Substantia nigra (tissue), 51 donors: ENCODE measurements at places on chromosomes 1 and 21.

DNA sequence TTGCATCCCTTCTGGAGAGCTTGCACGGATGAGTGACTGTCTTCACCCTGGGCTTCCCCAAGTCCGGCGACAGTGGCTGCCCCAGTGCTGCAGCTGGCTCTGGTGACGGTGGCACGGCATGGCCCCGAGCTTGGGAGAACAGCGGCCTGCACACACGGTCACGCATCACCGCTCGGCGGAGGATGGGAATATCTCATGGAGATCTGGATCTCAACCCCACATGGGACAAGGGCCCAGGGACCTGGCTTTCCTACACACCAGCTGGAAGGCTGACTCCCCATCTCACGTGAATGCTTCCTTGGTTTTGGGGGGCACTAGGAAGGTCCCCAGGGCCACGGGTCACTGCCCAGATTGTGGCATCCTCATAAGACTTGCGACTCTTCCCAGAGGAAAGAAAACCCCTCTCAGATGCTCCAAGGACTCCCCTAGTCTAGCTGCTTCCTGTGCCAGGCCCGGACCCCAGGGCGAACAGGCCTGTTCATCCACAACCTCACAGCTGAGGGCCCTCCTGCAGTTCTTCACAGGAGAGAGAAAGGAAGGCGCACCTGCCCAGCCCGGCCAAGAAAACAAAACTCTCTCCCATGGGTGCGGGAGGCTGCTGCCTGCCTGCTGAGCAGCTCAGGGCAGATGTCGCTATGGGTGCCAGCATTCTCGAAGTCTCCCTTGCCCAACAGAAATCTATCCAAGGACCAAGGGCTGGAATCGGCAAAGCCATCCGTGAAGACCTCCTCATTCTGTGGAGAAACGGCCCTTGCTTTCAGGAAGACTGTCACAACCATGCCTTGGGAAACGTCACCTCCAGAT is 9.9 kb downstream of the CFAP410 start:
- DNase-seq: no peak

GRCh38 chr1:203289982-203290260 is 15.4 kb upstream of the BTG2 start:
- DNase-seq: no peak

DNA sequence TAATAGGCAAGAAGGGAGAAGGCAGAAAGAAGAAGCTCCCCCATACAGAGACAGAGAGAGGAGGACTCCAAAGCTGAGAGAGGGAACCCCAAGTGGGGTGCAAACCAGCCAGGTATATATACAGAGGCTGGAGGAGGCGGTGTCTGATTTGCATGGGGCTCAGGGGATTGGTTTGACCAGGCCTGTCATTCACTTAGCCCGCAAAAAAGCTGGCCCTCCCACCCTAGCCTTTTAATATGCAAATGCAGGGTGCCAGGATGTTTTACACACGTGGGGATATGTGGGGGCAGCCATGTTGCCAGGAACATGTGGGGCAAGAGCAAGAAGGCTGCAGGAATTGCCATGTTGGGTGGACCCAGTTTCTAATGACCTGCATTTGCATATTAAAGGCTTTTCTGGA is 37.0 kb upstream of the TENT5B start:
- no peak for DNase-seq

DNA sequence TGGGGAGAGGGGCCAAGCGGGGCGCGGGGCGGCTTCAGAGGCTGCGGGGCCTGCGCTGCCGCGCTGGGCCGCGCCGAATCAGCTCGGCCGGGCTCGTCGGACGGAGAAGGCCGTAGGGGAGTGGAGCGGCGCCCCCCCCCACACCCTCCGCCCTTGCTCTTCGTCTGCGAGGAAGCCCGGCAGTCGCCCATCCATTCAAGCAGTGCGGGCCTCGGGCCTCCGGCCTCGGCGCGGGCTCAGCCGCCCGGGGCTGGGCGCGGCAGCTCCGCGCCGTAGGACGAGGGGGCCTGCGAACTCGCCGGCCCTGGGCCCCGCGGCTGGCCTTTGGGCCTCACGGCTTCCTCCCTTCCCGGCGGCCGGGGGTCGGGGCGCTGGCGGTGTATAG is 564 bp downstream of the CTPS1 start:
- DNase-seq: peak; percentile 29

GRCh38 chr1:159821171-159821867 is 5.4 kb upstream of the SLAMF8 start:
- no peak for DNase-seq

DNA sequence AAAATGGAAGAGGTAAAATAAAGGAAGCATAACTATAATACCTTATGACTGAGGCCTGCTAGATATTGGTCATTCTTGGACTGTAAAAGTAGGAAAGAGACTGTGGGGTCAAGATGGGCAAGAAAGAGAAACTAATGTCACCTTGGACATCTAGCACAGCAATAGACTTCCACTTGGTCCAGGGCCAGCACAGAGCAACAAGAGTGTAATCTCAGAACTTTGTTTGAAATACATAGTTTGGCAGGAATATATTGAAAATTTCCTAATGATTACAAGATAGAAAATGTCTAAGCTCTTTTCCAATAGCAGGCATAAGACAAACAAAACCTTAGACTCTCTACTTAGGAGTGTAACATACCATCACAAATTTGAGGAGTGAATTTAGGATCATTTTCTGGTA is 4.6 kb downstream of the LRRC8C start:
- DNase-seq: no peak

DNA sequence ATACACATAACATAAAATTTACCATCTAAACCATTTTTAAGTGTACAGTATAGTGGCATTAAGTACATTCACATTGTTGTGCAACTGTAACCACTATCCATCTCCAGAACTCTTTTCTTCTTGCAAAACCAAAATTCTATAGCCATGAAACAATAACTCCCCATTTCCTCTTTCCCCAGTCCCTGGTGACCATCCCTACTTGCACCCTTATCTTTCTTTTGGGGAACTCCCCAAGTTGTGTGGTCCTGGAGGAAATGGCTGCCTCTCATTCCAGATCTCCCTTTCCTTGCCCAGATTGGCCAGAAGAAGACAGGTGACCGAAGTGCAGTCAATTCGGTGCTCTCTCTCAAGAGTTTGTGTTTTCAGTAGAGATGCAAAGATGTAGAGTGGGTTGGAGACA is 389.6 kb upstream of the C1orf87 start:
- no peak for DNase-seq

DNA sequence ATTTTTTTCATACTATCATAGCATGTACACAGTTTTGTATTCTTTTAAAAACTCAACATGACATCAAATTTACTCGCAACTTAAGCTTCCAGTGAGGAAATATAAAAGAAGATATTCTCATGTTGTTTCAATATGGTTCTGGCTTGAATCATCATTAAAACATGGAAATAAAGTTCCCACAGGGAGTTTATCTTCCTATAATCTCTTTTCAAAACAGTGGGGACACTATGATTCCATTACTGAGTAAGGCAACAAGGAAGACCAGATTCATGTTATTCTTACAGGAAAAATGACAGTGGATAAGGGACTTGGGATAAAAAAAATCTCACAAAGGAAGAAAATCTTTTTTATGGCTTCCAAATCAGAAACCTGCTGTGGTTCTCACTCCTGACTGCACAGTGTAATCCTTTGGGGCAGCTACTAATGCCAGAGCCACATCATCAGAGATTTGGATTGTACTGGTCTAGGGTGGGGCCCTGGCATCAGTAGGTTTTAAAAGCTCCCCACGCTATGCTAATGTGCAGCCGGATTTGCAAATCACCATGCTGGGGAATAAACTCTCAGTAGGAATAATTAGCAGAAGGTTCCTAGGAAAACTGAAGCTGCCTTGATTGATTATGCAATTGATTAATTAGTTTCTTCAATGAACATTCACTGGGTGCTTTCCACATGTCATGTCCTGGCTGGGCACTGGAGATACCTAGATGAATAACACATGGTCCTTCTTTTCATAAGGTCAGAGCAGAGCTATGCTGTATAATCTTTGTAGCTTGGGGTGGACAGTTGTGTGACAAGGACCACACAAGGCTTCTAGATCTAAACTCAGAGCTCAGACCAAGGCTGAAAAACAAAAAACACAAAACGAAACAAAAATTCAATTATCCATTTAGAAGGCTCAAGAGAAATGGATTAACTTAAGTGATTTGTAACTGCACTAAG is 71.1 kb upstream of the C8B start:
- DNase-seq: no peak

DNA sequence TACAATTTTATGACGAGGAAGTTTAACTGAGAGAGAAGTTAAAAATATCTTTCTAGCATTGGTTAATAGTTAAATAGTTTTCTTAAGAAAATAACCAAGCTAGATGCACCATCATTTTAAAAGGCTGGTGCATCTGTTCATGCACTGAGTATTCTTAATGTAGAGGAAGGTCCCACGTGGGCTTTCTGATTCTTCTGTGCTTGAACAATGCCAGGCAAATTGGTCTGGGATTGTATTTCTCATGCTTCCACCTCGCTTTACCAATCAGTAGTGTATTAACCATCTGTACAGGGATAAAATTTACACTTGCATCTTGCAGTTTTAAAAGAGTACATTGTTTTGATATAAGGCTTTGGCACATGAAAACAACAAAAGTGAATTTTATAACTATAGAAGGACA is 47.4 kb upstream of the MTF2 start:
- no peak for DNase-seq

DNA sequence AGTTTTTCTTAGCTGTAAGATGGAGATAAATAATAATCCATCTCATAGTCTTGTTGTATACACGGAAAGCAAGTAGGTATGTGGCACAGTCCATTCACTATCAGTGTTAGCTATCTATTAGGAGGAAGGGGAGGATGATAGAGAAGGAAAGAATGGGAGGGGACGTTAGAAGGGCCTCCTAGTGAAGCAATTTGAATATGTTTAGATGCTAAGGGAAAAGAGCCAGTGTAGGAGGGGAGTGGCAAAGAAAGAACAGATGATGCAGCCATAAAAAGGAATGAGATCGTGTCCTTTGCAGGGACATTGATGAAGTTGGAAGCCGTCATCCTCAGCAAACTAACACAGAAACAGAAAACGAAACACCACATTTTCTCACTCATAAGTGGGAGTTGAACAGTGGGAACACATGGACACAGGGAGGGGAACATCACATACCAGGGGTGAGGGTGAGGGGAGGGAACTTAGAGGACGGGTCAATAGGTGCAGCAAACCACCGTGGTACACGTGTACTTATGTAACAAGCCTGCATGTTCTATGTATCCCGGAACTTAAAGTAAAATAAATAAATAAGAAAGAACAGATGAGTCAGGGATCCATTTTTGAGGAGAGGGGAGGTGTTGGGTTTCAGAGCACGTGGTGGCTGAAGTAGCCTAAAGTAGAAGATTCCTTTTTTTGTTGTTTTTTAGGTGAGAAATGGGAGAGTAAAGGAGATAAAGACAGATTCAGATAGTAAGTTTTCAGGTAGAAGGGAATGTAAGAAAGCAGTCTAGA is 124.1 kb downstream of the POU2F1 start:
- DNase-seq: no peak

DNA sequence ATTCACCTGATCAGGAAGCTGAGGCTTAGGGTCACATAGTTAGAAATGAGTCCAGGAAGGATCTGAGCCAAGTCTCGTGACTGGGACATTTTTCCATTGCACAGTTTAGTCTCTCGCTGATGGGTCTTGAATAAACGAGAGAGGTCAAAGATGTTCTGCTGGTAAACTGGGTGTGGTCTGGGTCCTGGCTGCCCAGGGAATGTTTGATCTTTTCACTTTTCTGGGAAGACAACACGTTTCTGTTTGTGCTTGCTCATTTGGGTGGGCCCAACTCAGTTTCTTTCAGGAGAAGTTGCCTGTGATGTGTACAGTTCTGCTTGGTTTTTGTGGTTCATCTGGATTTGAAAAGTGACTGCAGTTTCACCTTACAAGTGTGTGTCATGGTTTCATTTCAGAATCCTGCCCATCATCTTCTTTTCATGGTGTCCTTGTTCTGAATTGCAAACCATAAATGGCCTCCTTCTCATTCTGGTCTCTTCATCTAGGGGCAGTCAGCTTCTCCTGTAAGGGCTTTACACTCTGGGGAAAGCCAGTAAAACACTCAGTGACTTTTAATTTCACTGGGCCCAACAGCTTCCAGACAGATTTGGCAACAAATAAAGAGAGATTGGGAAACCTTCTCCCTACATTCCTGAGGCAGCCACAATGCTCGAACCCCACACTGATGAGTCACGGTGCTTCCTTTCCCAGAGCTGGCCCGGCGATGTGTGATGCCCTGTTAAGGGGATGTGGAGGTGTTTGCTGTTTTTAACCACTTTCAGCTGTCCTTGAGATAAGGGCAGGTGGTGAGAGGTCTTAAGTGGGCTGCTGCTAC is 7.2 kb upstream of the TACSTD2 start:
- no peak for DNase-seq

DNA sequence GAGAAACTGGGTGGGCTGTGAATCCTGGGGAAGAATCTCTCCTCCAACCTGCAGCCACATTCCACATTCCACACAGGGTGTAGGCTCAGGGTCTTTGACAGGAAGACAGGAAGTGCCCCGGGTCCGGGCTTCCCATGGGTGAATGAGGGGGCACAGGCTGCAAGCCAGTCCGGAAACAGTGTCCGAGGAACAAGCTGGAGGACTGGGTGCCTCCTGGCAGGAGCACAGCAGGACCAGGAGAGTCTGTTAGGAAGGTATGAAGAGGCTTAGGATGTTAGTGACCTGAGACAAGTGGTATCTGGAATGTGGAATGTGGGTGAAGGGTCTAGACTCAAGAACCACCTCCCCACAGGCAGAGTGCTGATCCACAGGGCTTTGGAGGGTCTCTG is 121.0 kb upstream of the CD34 start:
- DNase-seq: no peak

DNA sequence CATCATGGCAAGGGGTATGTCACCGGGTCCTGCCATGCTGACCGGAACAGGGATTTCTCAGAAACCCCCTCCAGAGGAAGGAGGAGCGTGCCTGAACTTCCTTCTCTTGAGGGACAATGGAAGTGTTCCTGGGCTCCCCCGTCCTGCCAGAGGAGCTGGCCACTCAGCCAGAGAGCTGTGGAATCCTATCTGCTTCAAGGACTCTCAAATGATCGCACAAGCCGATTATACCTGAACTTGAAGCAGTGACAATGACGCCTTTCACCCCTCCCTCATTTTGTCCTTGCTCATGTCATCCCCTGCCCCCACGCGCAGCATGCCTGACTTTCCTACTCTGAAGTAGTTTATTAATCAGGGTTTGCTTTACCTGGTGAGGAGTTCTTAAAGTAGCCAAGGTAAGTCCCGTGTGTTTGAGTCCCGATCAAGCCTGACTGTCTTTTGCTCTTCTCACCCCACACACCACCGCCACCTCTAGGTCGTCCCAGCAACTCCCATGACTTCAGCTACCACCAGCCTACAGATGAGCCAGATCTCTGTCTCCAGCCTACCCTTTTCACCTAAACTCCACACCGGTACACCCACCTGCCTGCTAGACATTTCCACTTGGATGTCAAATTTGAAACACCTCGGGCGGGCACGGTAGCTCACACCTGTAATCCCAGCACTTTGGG is 25.0 kb upstream of the PRELP start:
- no peak for DNase-seq

DNA sequence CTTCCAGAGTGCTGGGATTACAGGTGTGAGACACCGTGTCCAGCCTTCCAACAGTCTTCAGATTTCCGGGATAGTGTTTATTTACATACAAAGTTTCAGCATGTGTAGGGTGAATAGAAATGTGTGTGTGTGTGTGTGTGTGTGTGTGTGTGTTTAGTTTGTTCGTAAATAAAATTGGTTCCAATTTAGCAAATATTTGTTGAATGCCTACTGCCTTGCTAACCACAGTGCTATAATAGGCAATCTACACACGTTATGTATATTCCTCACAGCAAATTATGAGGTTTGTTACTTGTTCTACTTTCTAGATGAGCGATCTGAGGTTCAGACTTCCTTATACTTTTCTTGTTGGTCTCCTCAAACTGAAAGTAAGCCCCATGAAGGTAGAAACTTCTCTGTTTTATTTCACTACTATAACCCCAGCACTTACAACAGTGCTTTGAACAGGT is 32.8 kb upstream of the EPS15 start:
- no peak for DNase-seq

- no peak for DNase-seq
These were observed 23.0 kb upstream of the EPHA8 start for GRCh38 chr1:22540337-22540736.
